ENCODE measurements at places on chromosomes 1 and 21.

GRCh38 chr1:111462370-111463028 is 11.3 kb upstream of the C1orf162 start:
- no peak for DNase-seq

DNA sequence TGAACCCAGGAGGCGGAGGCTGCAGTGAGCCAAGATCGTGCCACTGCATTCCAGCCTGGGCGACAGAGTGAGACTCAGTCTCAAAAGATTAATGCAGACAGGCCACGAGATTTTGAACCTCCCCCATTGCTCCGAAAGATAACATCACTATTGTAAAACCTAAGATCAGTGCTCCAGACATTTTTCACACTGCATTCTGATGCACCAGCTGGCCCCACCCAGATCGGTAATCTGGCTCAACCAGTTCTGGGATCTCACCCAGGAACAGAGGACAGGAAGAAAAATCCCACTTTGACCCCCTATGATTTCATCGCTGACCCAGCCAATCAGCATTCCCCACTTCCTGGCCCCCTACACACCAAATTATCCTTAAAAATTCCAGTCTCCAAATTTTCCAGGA is 10.7 kb upstream of the CSRP1 start:
- no peak for DNase-seq

DNA sequence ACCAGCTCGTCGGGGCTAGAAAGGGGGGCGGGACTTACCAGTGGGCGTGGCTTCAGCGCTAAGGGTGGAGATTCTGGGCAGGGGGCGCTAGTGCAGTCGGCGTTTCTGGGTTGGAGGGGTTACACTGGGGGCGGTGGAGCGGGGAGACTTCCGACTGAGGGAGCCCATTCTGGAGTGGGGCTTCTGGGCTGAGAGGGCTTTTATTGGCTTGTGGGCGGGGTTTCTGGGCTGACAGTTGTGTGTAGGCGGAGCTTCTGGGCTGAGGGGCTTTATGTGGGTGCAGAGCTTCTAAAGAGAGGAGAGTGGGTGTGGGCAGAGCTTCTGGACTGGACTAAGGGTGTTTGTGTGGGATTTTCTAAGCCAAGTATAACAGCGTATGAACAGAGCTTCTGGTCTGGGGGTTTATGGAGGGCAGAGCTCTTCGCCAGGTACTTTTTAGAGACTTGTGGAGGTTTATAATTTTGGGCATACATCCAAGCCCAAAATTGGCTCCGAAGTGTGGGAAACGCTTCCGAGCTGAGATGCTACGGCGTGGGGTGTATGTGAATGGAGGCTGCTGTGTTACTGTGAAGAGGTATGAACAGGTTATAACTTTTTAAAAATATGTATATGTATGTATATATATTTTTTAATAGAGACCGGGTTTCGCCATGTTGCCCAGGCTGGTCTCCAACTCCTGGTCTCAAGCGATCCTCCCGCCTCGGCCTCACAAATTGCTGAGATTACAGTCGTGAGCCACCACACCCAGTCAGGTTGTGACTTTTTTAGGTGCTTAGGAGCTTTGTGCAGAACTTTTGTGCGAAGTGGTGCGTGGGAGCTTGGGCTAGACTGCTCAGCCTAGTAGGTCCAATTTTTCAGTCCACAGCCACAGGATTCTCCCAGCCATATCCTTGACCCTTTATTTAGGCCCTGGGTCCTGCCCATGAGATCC is 825 bp downstream of the TMEM39B start:
- no peak for DNase-seq

DNA sequence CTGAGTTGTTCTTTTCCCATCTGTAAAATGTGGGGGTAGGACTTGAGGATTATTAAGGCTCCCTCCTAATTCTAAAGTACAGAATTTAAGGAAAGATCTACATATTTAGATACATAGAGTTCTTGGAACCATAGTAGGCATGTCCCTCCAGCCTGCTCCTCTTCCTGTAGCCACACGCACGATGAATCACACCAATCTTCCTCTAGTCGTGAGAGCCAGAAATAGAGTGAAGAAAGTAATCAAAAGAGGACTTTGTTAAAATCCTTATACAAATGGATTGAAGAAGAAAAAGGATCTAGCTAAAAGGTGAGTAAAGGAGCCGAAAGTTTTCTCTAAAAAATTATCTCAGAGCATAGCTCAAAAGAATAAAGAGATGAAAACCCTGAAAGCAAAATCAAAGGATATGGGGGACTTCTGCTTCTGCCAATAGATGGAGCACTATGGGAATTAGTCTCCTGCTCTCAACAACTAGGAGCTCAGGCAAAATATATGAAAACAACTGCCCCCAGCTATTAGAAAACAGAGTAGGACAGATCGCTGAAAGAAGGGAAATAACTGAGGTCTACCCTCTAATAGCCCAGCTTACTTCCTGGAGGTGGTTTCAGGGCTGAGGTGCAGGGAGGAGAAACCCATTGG is 8.5 kb downstream of the C1orf141 start:
- no peak for DNase-seq

- DNase-seq = no peak
These were observed 9.1 kb downstream of the PRPF38A start for GRCh38 chr1:52413410-52413989.

GRCh38 chr1:236773919-236774318 is 21.2 kb upstream of the MTR start:
- no peak for DNase-seq

- DNase-seq = no peak
These were observed 196.3 kb downstream of the TTLL7 start for GRCh38 chr1:83802460-83803152.

DNA sequence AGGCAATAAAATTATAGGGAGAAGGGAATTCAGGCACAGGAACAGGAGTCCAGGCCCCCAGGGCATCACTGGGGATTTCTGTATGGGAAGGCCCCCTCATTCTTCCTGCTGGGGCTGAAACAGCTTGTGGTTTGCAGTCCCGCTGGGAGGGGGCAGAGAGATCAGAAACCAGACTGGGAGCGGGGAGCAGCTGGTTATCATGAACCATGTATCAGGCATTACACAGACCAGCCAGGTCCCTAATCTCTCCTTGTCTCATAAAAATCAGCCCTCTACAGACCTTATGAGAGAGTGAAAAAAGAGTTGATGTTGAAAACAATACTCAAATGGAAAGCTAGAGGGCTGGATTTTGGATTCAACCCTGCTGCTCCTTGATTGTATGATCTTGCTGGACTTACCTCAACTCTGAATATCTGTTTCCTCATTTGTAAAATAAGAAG is 93.4 kb upstream of the F3 start:
- DNase-seq = no peak

GRCh38 chr1:84797603-84798002 is 95.4 kb downstream of the LPAR3 start:
- DNase-seq = no peak

- DNase-seq = no peak
These were observed 4.9 kb downstream of the RHOC start for GRCh38 chr1:112702067-112702395.

GRCh38 chr21:32100423-32100822 is 178.4 kb downstream of the MIS18A start:
- DNase-seq = no peak

- no peak for DNase-seq
These were observed 452.1 kb downstream of the TTLL7 start for GRCh38 chr1:83546874-83547273.

- peak; percentile 57 for DNase-seq
These were observed 12.6 kb upstream of the CHI3L2 start for GRCh38 chr1:111214884-111215283.

GRCh38 chr1:172351754-172352161 is 68.7 kb upstream of the C1orf105 start:
- no peak for DNase-seq

DNA sequence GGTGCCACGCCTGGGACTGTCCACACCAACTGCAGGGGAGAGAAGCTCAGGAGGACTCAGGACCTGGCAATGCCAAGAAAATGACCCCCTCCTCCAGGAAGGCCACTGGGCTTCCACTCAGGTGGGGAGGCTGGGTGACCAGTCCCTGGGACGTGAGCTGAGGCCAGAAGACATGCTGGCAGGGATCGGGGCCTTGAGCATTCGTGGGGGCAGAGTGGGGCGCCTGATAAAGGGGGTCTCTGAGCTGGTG is 15.3 kb upstream of the COL6A2 start:
- no peak for DNase-seq

GRCh38 chr1:82836973-82837680 is 1036.4 kb downstream of the ADGRL2 start:
- DNase-seq = no peak

Measured in stimulated activated CD4-positive, alpha-beta T cell treated with anti-CD3 and anti-CD28 coated beads, TNF-alpha, amount 100 ng/mL, for 24 hours (primary cell).